ENCODE measurements at places on chromosomes 12 and 14. TPM values are rescaled to one million over a fixed set of nuclear protein-coding genes. Genes with fewer than 3 reads are reported as not detected.
A peak's percentile ranks its signal among the peaks of the same experiment; 100 is the strongest.

GRCh38 chr12:95257541-95257940, 39.9 kb downstream of the VEZT start:
- no peak for DNase-seq

GRCh38 chr14:101405171-101405883, 156.0 kb upstream of the DIO3 start:
- DNase-seq: no peak

DNA sequence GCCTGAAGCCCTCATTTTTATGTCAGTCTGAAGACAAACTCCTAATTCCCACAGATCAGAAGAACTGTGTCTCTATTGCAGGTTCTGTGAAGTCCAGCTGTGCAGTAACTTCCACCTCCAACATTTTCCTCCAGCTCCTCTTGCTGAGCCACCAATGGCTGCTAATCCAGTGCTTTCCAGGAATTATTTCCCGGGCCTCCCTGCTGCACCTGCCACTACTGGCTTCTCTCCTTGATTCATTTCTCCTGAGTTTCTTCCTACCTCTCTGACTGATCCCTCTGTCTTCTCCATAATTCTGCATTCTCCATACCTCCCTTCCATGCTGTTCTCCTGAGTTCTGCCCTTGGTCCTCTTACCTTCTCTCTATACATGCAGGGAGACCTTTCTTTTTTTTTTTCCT, 21.2 kb downstream of the CALCOCO1 start:
- no peak for DNase-seq

GRCh38 chr12:91859347-91859746, 286.3 kb downstream of the BTG1 start:
- no peak for DNase-seq

DNA sequence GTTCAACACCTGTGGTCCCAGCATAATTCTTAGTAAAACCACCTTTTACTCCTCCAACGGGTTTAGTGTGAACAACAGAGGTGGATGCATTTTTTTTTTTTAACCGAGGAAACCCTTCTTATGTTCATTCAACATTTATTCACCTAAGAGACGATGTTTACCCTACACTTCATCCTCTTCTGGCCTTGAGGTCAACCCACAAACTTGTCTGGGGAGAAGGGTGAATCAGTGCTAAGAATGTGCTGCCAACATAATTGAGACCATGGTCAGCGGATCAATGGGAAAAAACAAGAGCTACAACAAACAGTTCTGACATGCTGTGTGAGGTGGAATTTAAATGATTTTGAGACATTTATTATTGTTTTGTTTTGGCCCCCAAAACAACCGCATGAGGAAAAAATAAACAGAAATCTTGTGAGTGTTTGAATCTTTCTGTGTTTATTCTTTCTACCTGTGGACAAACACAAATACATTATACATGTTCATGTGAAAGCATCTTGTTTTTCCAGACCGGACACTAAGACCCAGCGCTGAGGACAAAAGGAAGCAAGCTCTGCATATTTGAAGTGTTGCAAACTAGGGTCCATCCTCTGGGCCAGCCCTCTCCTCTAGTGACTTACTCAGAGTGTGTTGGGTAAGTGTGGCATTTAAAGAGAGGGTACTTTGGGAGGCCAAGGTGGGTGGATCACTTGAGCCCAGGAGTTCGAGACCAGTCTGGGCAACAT, 5.1 kb upstream of the USP30 start:
- DNase-seq: no peak

DNA sequence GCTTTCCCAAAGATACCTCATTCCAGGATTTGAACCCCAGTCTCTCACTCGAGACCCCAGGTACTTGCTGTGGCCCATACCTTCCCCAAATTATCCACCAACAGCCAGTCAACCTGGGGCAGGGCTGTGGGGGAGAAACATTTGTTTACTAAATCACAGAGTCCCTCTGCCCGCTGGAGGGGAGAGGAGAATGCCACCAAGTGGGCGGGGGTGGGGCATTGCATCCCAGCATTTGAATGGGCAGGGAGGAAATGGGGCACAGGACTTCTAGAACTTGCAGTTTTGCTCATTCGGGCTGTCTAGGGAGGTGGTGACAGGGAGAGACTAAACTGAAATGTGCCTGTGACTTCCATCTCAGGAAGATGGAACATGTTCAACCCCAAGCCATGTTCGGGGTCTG, 10.9 kb upstream of the SERPINA9 start:
- no peak for DNase-seq

DNA sequence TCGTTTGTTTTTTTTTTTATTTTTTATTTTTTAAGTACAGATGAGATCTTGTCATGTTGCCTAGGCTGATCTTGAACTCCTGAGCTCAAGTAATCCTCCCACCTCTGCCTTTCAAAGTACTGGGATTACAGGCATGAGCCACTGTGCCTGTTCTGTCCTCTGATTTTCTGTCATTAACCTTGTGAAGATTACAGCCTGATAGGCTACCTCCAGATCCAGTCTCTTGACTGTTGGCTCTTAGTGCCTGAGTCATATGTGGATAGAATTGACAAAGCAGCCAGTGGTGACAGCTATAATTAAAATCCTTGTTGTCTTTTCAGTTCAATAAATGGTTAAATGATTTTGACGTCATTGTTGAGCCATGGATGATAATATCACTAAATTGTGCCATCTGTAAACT, 21.3 kb upstream of the REP15 start:
- no peak for DNase-seq

- DNase-seq: no peak
These were observed 41.7 kb downstream of the ZCRB1 start for GRCh38 chr12:42284157-42284556.

- peak; percentile 22 for DNase-seq
These were observed 159.6 kb upstream of the PZP start for GRCh38 chr12:9367828-9368227.

- no peak for DNase-seq
These were observed 96.8 kb downstream of the EP400 start for GRCh38 chr12:132046561-132046960.

DNA sequence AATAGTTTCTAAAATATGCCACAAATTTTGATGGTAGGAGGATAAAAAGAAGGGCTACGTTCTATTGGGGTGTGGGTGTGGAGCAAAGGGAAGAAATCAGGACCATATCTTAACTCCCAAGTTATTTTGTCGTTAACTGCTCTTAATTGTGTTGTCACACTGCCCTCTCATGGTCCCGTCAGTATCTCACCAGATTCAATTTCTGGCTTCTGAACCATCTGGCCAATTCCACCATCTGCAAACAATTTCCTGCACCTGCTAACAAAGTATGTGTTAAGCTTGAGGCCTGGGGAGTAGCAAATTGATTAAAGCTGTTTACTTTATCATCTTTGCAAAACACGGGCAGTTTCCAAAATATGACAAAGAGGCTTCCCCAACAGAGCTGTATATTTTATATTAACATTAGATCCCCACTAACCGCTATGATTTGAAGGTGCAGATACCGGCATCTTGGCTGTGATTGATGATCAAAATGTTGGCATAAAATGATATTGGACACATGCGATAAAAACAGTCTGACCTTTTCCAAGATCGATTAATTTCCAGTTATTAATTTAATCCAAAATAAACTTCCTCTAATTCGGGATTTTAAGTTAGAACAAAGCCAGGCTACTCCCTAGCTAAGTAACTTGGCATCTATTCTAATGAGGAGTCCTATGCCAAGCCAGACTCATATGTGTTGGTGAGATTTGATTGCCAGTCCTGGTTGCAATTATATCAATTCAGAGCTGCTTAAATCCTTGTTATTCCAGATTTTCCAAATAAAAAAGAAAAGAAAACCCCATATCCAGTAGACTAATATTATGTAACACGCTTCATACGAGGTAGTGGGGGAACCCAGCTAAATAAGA, 6.9 kb upstream of the DNM1L start:
- peak; percentile 45 for DNase-seq

GRCh38 chr12:119686776-119687175, 18.8 kb downstream of the PRKAB1 start:
- no peak for DNase-seq

GRCh38 chr12:26317942-26318575, 122.7 kb downstream of the SSPN start:
- DNase-seq: no peak

DNA sequence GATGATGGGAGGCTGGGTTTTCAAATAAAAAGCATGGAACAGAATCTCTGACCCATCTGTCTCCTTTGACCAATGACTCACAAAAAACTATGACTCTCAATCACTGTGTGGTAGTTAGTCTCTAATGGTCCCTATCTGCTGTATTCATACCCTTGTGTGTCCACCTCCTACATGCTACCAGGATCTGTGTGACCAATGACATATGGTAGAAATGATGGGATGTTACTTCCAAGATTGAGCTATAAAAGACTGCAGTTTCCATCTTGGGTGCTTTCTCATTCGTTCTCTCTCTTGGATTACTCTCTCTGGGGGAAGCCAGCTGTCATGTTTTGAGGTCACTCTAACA, 144.7 kb upstream of the BTG1 start:
- DNase-seq: no peak

DNA sequence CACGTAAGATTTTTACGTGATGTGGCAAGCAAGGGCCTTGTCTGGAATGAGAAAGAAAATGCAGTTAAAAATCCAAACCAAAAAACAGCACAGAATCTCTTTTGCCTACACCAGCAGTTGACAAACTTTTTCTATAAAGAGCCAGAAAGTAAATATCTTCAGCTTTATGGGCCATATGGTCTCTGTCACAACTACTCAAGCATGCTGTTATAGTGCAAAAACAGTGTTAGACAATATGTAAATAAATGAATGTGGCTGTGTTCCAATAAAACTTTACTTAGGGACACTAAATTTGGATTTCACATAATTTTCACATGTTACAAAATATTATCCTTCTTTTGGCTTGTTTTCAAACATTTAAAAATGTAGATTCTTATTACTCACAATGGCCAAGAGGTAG, 6.2 kb upstream of the ELK3 start:
- DNase-seq: no peak

DNA sequence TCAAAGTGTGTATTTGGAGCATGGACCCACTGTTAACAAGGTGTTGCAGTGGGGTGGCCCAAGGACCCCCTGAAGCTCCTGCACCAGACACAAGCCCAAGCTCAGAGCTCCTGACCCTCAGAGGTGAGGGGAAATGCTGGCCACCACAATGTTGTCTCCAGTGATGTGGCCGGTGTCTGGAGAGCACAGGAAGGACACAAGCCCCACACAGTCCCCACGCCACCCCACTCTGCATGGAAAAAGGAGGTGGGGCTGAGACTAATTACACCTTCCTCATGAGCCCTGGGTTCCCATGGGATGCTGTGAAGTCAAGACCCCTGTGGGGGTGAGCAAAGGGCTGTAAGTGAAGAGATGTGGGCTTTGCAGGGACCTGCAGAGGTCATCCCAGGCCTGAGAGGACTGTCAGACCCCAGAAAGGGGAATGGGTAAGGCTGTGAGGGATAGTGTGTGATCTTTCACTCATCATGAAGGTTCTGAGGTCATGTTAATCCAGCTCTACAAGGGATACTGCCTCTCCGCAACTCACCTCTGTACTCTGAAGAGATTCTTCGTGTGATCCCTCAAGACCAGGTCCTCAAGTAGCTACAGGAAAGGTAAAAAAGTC, 136.3 kb upstream of the DHRS4 start:
- DNase-seq: no peak

DNA sequence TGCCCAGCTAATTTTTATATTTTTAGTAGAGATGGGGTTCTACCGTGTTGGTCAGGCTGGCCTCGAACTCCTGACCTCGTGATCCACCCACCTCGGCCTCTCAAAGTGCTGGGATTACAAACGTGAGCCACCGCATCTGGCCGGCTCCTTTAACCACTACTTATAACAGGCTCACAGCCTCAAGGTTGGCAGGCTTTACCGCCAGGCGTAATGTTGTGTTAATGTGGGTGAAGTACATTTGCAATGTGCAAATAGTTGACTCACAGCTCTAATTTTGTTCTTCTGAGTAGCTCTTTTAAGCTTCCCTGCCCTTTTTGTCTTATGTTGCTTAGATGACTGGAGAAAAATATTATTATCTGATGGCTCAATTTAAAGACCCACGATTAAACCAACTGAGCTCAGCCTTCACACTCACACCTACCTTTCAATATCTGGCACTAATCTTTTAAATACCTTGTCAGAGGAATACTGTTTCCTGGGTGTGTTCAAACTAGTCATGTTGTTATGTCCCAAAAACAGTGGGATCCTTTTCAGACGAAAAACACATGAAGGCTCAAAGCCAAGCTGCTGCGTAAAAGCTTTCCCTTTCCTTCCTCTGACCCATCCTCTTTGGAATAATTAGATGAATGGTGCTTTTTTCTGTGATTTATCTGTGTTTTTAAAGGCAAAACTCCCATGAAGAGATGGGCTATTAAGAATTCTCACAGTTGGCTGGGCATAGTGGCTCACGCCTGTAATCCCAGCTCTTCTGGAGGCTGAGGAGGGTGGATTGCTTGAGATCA, 57.2 kb upstream of the USP44 start:
- DNase-seq: no peak

- peak; percentile 82 for DNase-seq
These were observed 28.1 kb upstream of the TBC1D30 start for GRCh38 chr12:64796205-64796845.

DNA sequence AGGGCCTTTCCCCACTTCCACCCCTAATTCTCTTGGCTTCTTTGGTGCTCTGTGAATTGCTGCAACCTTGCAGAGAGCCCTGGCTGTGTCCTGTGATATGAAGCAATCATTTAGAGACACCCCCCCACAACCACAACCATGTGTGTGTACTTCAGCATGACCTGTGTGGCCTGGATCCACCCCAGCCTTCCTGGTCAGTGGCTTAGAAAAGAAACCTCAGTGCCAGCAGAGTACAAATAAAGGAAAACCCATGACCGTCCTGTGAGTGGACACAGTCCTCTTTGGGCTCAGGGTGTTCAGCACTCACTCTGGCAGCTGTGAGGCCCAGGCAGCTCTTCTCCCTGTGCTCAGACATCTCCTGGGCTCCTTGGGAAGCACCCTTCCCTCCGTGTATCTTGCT, 206.6 kb upstream of the DIO3 start:
- DNase-seq: no peak

DNA sequence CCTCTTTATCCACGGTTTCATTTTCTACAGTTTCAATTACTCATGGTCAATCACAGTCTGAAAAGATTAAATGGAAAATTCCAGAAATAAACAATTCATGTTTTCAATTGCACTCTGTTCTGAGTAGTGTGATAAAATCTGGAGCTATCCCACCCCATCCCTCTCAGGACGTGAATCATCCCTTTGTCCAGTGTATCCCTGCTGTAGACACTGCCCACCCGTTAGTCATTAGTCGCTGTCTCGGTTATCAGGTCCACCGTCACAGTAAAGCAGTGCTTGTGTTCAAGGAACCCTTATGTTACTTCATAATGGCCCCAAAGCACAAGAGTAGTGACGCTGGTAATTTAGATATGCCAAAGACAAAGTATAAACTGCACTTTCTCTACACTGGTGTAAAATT, 141.0 kb upstream of the LMNTD1 start:
- no peak for DNase-seq

LRRC10 gene
- total RNA-seq: not detected

LAG3 gene
- 268 TPM for total RNA-seq

CD163 gene
- total RNA-seq: not detected

MYBPC1 gene
- not detected for total RNA-seq

CLEC4C gene
- not detected for total RNA-seq

KRT80 gene
- total RNA-seq: not detected

RNASE12 gene
- not detected for total RNA-seq

VRTN gene
- not detected for total RNA-seq

PLA2G1B gene
- 0.99 TPM for total RNA-seq

CCDC60 gene
- total RNA-seq: not detected

GALNT8 gene
- total RNA-seq: 0.60 TPM

CELA1 gene
- 0.29 TPM for total RNA-seq

SMCO3 gene
- not detected for total RNA-seq

IL23A gene
- 41.5 TPM for total RNA-seq

GALNT16 gene
- total RNA-seq: not detected

TNFAIP2 gene
- 1.1 TPM for total RNA-seq
